Stimulated activated CD4-positive, alpha-beta T cell treated with anti-CD3 and anti-CD28 coated beads, Interleukin-12 subunit alpha, Interleukin-12 subunit beta, amount 100 ng/mL, for 24 hours (primary cell): ENCODE measurements at places on chromosomes 2 and 18.

GRCh38 chr2:6352906-6353515 is 512.7 kb downstream of the CMPK2 start:
- DNase-seq = no peak

GRCh38 chr18:57054891-57055290 is 92.0 kb upstream of the BOD1L2 start:
- no peak for DNase-seq

GRCh38 chr2:132703396-132703795 is 33.4 kb upstream of the LYPD1 start:
- no peak for DNase-seq

DNA sequence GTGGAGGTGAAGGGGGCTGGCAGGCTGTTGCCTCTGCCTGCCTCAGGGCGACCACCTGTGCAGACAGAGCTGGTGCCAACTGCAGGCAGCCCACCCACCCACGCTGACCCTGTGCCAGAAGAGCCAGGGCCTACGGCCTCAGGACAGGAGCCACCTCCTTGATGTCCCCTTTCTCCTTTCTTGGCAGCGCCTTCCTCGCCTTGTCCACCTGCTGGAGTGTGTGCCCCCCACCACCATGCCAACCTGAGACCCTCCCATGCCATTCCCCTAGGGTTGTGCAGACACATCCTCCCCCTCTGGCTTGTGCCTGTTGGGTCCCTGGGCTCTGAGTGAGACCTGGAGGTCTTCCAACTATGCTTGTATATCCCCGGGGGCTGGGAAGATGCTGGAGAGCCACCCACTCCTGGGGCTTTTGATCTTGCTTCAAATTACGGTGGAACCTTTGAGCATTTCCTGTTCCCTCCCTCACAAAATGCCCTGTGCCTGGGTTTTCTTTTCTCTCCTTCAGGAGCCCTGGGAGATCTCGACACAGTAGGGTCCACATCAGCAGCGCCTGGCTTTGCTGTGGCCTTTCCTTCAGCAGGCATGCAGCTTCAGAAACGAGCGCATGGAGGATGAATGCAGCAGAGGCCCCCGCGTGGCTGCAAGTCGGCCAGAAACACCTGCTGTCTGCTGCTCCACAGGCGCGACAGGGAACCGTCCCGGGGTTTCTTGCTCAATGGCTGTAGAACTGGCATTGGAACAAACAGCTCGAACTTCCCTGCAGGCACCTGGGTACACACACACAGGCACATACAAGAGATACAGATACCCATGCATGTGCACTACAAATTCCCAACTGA is 65.9 kb upstream of the SH3RF3 start:
- no peak for DNase-seq

DNA sequence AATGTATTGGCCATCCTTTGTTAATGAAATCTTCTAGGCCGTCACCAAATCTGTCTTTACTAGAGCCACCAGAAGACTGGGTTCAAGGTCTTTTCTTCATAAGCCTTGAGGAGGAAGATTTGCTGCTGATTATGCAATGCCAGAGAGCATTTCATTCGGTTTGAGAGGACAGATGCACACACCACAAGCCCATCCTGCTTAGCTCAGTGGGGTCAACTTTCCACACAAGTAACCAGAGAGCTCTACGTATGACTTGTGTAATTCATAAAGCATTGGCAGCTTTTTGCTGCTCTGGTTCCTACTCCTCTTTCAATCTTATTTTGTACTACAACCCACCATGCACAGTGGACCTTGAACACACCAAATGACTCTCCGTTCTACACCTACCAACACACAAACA is 106.9 kb downstream of the OSR1 start:
- no peak for DNase-seq
